ENCODE measurements at places on chromosomes 5 and 9. TPM values are rescaled to one million over a fixed set of nuclear protein-coding genes. Genes with fewer than 3 reads are reported as not detected.

The MBLAC2 gene
- 6.7 TPM for total RNA-seq

The TRMT10B gene
- total RNA-seq: 12.4 TPM

The WNT8A gene
- total RNA-seq: not detected

The CDO1 gene
- 3.0 TPM for total RNA-seq

The OTP gene
- not detected for total RNA-seq

The KIF24 gene
- total RNA-seq: 2.8 TPM

The PITX1 gene
- not detected for total RNA-seq

DNA sequence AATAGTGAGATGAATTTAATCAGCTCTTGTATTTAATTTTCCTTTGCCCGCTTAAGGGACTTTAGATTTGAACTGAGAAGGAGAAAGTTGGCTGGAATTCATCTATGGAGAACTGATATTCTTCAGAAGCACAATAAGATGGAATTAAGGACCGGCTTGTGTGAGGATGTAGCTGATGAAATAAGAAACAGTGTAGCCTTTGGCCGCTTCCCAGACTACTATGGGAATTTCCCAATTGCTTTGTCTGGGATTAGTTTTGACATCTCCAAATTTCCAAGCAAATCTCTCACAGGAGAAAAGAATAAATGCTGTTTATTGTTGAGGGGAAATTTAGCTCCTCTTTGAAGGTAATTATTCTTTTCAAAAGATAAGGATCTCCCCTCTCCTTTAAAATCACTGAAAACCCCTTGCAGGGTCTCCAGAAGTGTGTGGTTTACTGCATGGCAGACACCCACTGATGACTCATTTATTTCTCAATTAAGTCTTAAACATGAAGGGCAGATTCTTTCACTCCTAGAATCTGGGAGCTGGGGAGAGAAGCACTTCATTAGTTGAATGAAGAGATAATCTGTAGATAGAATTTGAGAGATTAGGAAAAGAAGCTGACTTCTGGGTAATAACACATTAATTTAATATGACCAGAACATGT, 606.5 kb upstream of the ADAMTS16 start:
- H3K27me3 ChIP-seq: no peaks in the 10 kb centered on the region
- H3K4me3 ChIP-seq: no peak overlapping the region
- DNase-seq: no peak

DNA sequence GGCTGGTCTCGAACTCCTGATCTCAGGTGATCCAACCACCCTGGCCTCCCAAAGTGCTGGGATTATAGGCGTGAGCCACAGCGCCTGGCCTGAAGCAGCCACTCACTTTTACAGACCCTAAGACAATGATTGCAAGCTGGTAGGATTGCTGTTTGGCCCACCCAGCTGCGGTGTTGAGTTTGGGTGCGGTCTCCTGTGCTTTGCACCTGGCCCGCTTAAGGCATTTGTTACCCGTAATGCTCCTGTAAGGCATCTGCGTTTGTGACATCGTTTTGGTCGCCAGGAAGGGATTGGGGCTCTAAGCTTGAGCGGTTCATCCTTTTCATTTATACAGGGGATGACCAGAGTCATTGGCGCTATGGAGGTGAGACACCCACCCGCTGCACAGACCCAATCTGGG, 1.5 kb downstream of the CA9 start:
- H3K27ac ChIP-seq: no peak overlapping the region
- peaks cover 3% of the 10 kb centered on the region for H3K4me1 ChIP-seq
- H3K4me3 ChIP-seq: peak overlapping the region; percentile 53
- no peak for DNase-seq
- no peaks in the 10 kb centered on the region for H3K27me3 ChIP-seq

DNA sequence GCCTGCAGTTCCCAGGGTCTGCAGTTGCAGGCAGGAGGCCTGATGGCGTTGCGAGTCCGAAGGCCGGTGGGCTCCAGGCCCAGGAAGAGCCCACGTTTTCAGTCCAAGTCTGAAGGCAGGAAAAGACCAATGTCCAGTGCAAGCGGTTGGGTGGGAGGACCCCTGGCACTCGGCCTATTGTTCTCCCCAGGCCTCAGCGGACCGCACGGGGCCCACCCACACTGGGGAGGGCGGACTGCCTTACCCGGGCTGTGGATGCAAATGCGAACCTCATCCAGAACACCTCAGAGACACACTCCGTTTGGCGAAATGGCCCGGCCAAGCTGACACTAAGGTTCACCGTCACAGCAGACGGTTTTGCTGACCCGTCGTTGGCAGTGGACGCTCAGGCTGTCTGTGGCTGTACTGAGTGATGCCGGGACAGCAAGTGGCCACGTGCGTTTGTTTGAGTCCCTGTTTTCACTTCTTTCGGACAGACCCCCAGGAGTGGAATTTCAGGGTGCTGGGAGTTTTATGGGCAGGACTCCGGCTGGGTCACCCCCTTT, 10.2 kb upstream of the SEC16A start:
- no peaks in the 10 kb centered on the region for H3K27me3 ChIP-seq

DNA sequence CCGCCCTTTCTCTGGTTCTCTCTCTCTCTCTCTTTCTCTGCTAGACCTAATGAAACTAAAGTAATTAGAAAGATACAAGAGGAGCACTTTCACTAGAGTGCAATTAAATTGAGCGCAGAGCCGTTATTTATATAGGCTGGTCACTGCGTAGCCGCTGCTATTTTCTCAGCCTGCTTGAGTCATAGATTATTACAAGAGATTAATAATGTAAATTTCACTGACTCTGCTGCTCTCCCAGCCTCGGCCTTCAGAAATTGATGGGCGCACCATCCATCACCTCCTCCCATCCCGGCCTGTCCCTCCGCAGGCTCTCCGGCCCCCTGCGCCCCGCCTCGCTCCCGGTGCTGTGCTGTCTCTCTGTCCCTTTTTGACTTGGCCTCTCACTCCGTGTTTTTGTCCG, 268.0 kb upstream of the MVB12B start:
- H3K4me1 ChIP-seq: no peaks in the 10 kb centered on the region
- no peak overlapping the region for H3K4me3 ChIP-seq
- no peaks in the 10 kb centered on the region for H3K27me3 ChIP-seq

- H3K36me3 ChIP-seq: no peaks in the 10 kb centered on the region
- no peak overlapping the region for H3K4me3 ChIP-seq
- no peaks in the 10 kb centered on the region for H3K4me1 ChIP-seq
- H3K27me3 ChIP-seq: no peaks in the 10 kb centered on the region
- no peak overlapping the region for H3K27ac ChIP-seq
- DNase-seq: no peak
Measured at GRCh38 chr5:29935371-29935770, 1258.1 kb upstream of the CDH6 start.

DNA sequence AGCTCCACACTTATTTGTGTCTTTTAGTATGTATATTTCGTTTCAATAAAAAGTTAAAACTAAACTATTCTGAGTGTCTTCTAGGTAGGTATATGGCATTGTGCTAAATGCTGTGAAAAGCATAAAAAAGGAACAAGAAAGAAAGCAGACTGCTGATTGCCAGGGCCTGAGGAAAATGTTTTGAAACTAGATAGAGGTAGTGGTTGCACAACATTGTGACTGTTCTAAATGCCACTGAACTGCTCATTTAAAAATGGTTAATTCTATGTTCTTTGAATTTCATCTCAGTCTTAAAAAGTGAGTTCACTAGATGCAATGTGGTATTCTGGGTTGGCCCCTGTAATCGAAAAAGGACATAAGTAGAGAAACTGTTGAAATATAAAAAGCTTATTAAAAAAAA, 2.6 kb upstream of the ALAD start:
- H3K36me3 ChIP-seq: peaks cover 9% of the 10 kb centered on the region
- H3K4me3 ChIP-seq: no peak overlapping the region

- H3K27ac ChIP-seq: peak within 1 kb of the TSS; percentile 90
- peak within 1 kb of the TSS; percentile 82 for H3K4me3 ChIP-seq
- H3K27me3 ChIP-seq: no peaks in the 10 kb centered on the region
- peak; percentile 96 for DNase-seq
- H3K4me1 ChIP-seq: peaks cover 44% of the 10 kb centered on the region
Measured at GRCh38 chr5:139648205-139649081, at the start of gene CXXC5. Gene CXXC5, plus strand, starts transcription at chr5:139648349. Its CDS starts 32,175 bp downstream, at chr5:139680524.

All from kidney (tissue), 22 donors.